ENCODE measurements at places on chromosomes 7 and 10.

GRCh38 chr7:107644309-107644974, 16.2 kb upstream of the SLC26A4 start:
- peak; percentile 20 for DNase-seq

- DNase-seq: no peak
These were observed 93.4 kb downstream of the SPAG6 start for GRCh38 chr10:22438711-22439110.

DNA sequence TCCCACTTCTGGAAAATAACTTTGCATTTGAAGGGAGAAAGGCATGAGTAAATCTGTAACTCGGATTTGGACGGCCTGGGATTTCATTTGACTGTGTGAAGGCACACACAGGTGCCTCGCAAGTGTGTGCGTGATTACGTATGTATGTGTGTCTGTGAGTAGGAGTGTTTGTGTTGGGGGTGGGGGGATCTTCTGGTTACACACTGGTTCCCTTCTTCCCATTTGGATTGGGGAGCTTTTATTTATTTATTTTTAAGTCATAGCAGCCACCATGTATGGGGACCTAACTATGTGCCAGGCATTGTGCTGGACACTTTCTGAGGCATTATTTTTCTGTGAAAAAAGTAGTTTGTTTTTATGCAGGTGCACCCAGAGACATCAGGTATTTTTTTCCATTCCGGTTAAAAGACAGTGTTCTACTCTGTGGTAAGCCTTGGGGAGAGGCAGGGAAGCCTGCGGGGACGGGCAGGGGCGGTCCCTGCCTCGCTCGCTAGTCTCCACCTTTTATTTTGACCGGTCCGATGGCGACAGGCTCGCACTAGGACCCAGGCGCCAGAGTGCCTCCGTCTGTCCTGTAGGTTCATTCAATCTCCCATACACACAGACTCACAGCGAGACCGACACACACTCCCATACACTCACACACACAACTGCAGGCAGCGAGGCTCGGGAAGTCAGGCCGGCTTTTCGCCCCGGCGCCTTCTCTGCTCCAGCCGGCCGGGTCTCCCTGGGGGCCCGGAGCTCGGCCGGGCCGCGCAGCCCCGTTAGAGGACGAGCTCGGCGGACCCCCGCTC, at the start of gene MXI1:
TSS of gene MXI1 (plus strand) at position 595 of the 794 bp plus-strand sequence. CDS start 204 bp downstream, outside the sequence.
- peak; percentile 89 for DNase-seq

DNA sequence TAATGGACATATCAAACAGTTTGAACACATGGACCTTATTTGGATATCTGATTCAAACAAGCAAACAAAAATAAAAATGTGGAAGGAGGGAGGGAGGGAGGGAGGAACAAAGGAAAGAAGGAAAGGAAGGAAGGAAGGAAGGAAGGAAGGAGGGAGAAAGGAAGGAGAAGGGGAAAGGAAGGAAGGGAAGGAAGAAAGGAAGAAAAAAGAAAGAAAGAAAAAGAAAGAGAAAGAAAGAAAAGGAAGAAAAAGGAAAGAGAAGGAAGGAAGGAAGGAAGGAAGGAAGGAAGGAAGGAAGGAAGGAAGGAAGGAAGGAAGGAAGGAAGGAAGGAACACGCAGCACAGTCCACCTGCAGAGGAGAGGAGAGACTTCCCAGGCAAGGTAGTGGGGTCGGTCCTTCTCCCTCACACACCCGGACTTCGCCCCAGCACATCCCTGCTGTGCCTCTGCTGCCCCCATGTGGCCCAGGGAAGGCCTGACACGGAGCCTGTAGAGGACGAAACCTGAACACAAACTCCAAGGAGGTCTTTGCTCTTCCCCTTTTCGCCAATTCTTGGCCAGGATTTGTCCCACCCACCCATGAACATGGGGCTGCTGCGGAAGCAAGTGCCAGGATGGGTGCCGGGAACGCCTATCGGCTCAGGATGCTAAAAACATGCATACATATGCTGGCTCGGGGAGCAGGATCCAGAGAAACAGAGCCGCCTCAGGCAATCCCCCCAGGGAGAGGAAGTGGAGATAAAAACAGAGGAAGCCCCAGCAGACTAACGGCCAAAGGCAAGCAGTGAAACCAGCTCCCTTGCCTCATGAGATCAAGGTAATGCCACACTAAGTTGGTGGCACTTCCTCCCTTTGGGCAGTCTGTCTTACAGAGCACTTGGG, 52.3 kb upstream of the DGKI start:
- DNase-seq: peak; percentile 89

GRCh38 chr7:45650404-45651394, 76.5 kb downstream of the ADCY1 start:
- no peak for DNase-seq

- no peak for DNase-seq
These were observed 537.4 kb downstream of the CNTNAP2 start for GRCh38 chr7:146654048-146654447.

- no peak for DNase-seq
These were observed 142.4 kb upstream of the PRR15 start for GRCh38 chr7:29421010-29421956.

- DNase-seq: no peak
These were observed 356.8 kb downstream of the GPR158 start for GRCh38 chr10:25531457-25532061.

GRCh38 chr7:139648941-139649425, 125.5 kb downstream of the CLEC2L start:
- DNase-seq: no peak

DNA sequence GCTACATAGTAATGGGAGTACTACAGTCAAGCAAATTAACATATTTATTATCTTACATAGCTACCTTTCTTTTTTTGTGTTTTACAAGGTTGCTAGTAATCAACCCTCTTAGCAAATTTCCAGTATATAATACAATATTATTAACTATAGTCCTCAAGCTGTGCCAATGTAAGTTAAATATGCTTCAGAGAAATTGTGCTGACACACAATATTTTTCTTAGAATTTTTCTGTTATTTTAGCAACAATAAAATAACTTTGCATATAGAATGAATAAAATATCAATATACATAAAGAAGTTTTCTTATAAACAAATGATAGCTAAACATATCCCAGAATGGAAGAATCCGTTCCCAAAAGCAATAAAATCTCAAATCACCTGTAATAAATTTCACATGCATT, 1605.1 kb downstream of the REEP3 start:
- no peak for DNase-seq

DNA sequence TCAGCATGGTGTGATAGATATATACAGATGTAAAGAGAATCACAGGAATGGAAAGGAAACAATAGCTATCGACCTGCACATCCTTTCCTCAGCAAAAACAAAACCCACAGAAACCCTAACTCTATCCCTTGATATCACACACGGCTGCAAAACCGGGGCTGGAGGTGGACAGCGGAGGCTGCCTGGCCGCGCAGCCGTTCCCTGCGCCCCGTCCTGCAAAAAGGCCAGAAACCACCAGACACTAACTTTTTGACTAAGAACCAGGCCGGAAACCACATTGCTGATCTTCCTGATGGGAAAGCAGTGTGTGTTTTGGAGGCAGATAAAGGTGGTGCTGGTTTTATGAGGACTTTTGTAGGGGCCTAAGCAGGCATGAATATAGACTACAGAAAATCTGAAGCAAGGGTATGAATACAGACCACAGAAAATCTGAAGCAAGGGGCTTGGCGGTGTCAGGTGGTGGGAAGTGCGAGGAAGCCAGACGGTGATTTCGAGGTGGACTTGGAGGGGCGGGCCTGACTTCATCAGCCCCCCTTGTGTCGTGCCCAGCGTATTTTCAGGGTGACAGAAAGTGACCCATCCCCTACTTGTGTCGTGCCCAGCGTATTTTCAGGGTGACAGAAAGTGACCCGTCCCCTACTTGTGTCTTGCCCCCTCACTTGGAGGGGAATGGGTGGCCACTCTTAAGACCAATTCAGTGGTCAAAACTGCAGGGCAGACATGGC, 123.3 kb downstream of the WDR37 start:
- DNase-seq: no peak

DNA sequence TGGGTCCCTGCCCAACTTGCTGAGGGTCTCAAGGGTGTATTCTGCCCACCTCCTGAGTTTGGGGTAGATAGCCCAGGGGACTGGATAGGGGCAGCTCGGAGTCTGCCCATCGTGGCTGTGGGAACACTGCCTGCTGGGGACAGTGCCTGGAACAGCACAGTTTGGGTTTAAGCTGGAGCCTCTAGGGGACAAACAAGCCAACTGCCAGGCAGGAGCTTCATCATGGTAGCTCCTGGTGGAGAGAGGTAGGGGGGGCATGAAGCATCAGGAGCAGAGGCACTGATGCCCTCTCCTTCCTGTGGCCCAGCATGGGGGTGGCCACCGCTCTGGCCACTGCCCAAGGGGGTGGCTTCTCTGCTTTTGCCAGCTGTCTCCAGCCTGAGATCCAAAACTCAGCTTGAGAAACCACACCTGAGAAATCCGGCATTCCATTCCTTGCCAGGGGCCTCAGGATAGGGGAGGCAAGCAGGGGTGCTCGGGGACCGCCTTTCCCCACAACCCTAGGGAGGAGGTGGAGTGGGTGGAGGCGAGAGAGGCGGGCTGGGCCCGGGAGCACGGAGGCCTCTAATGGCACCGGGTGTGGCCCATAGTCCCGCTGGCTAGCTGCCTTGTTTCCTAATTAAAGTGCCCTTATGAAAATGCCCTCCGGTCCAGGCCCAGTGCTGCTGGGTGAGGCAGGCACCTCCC, 47.6 kb downstream of the UNC5B start:
- peak; percentile 47 for DNase-seq

- DNase-seq: peak; percentile 76
These were observed 31.2 kb downstream of the FOXK1 start for GRCh38 chr7:4713183-4713784.

- no peak for DNase-seq
These were observed 14.3 kb upstream of the PRKAG2 start for GRCh38 chr7:151891182-151891581.

DNA sequence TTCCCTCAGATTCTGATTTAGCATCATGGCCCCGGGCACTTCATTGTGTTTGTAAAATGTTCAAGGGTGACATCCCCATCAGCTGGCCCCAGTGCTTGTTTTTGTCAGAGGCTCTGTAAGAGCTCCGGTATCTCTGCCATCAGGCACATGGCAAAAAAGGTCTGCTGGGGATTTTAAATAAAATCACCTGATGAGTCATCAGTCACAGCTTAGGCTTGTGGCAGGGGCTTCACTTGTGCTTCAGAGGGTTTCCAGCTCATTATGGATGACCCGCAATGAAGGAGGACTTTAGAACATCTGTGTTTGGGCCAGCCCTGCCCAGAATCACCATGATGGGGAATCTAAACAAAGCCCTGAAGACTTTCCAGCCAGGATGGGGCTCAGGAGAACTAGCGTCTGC, 259.9 kb downstream of the ZEB1 start:
- no peak for DNase-seq
